Airway epithelial cell (primary cell): ENCODE measurements at places on chromosomes 6 and 20. TPM values are rescaled to one million over a fixed set of nuclear protein-coding genes. Genes with fewer than 3 reads are reported as not detected.

Gene ENPP3
- total RNA-seq, result not detected in 2 replicates

Gene DNAAF9
- total RNA-seq, result 7.4 and 11.2 TPM in 2 replicates

Gene SLC22A7
- total RNA-seq, result not detected in 2 replicates

Gene ACTL10
- total RNA-seq, result 2.8 and 3.2 TPM in 2 replicates

Gene C20orf202
- total RNA-seq, result 0.05 TPM in 1 of 2 replicates, not detected in the other

Gene ZNF831
- not detected in 2 replicates for total RNA-seq

Gene GPSM3
- 6.3 and 7.2 TPM in 2 replicates for total RNA-seq

Gene TFAP2D
- not detected in 2 replicates for total RNA-seq

Gene PLAGL2
- total RNA-seq, result 8.3 and 10.6 TPM in 2 replicates

Gene BAG2
- 1.6 and 1.7 TPM in 2 replicates for total RNA-seq

Gene CPNE5
- total RNA-seq, result 0.05 and 0.07 TPM in 2 replicates

Gene TRIM15
- total RNA-seq, result not detected in 2 replicates

Gene RIMS1
- total RNA-seq, result 0.35 TPM in 1 of 2 replicates, not detected in the other

Gene STMND1
- not detected in 2 replicates for total RNA-seq

Gene PCSK2
- not detected in 2 replicates for total RNA-seq

Gene PCK1
- not detected in 2 replicates for total RNA-seq

Gene SLC22A1
- 2.3 TPM in 1 of 2 replicates, not detected in the other for total RNA-seq

Gene LST1
- total RNA-seq, result not detected in 2 replicates

Gene MOCS1
- total RNA-seq, result 3.4 and 4.2 TPM in 2 replicates

Gene IP6K3
- total RNA-seq, result 0.07 TPM in 1 of 2 replicates, not detected in the other

Gene ZC2HC1B
- 1.3 TPM in 1 of 2 replicates, not detected in the other for total RNA-seq

Gene CABLES2
- total RNA-seq, result 4.0 and 4.8 TPM in 2 replicates

Gene CST1
- total RNA-seq, result 0.28 TPM in 1 of 2 replicates, not detected in the other

Gene SIM1
- total RNA-seq, result not detected in 2 replicates

Gene KIFC1
- total RNA-seq, result 31.2 and 38.2 TPM in 2 replicates

Gene MYL9
- total RNA-seq, result 4.8 and 5.4 TPM in 2 replicates

Gene IMPG1
- total RNA-seq, result not detected in 2 replicates

Gene SLPI
- total RNA-seq, result 466 and 502 TPM in 2 replicates

Gene TREM1
- total RNA-seq, result 3.0 and 6.2 TPM in 2 replicates

Gene SEL1L2
- total RNA-seq, result not detected in 2 replicates

Gene GNAS-AS1
- total RNA-seq, result 0.42 and 2.0 TPM in 2 replicates

Gene TPBG
- 80.9 and 99.7 TPM in 2 replicates for total RNA-seq

Gene TGM3
- 0.14 and 0.35 TPM in 2 replicates for total RNA-seq

Gene DLK2
- 11.9 and 21.3 TPM in 2 replicates for total RNA-seq

Gene SMIM28
- not detected in 2 replicates for total RNA-seq

Gene ZKSCAN3
- 2.2 and 3.7 TPM in 2 replicates for total RNA-seq

Gene ZBTB12
- total RNA-seq, result 0.46 and 0.99 TPM in 2 replicates

Gene MEI4
- not detected in 2 replicates for total RNA-seq

Gene TUBB2B
- 2.6 and 2.9 TPM in 2 replicates for total RNA-seq

Gene SYCP2L
- total RNA-seq, result 0.33 and 0.35 TPM in 2 replicates

Gene MAFB
- total RNA-seq, result 4.8 and 6.5 TPM in 2 replicates

Gene GATA5
- not detected in 2 replicates for total RNA-seq

Gene CUL9
- total RNA-seq, result 29.6 and 32.2 TPM in 2 replicates

Gene TMEM217
- total RNA-seq, result 0.46 and 1.2 TPM in 2 replicates

Gene PSORS1C1
- total RNA-seq, result 0.37 and 1.7 TPM in 2 replicates

Gene SCUBE3
- total RNA-seq, result under 0.01 and 0.21 TPM in 2 replicates
